Activated naive CD4-positive, alpha-beta T cell (primary cell): ENCODE measurements at places on chromosomes 16 and 17.

- DNase-seq: no peak
These were observed 149.9 kb downstream of the ENGASE start for GRCh38 chr17:79224476-79224875.

DNA sequence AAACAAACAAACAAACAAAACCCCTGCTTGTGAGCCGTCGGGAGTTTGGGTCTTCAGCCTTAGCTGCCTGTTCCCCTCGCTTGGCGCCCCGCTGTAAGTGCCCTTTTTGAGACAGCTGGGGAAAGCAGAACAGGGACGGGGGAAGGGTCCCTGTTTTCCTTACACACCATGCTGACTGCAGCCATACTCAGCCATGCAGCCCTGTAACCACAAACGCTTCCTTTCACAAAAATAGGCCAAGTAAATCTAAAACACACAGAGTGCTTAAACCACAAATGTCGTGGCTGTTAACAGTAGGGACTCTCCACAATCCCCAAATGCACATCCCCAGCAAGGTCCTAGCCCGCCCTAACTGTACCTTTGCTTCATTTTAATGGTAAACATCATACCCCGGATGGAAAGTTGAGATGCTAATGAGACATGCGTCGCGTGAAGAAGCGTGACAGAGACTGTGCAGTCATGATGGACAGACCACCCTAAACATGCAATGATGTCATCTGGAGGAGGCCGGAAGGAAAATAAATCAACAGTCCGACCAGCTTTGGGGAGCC is 129.9 kb downstream of the MGAT5B start:
- DNase-seq: no peak

GRCh38 chr17:40073454-40074174 is 10.8 kb downstream of the THRA start:
- DNase-seq: no peak

- no peak for DNase-seq
These were observed 1.4 kb downstream of the CARHSP1 start for GRCh38 chr16:8867216-8867931.

DNA sequence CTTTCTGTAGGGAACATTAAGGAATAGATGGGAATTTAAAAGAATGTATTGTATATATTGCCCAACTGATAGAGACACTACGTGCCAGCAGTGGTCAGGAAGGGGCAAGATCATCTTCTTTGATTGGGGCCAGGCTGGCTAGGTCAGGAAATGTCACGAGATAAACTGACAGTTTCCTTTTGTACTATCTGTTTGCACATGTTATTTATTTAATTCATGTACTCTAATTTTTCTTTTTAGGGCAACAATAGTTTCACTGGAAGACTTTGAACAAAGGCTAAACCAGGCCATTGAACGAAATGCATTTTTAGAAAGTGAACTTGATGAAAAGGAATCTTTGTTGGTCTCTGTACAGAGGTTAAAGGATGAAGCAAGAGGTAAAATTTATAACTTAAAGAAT is 12.6 kb downstream of the NDEL1 start:
- no peak for DNase-seq

GRCh38 chr17:38982858-38983746 is 15.9 kb upstream of the FBXO47 start:
- no peak for DNase-seq

DNA sequence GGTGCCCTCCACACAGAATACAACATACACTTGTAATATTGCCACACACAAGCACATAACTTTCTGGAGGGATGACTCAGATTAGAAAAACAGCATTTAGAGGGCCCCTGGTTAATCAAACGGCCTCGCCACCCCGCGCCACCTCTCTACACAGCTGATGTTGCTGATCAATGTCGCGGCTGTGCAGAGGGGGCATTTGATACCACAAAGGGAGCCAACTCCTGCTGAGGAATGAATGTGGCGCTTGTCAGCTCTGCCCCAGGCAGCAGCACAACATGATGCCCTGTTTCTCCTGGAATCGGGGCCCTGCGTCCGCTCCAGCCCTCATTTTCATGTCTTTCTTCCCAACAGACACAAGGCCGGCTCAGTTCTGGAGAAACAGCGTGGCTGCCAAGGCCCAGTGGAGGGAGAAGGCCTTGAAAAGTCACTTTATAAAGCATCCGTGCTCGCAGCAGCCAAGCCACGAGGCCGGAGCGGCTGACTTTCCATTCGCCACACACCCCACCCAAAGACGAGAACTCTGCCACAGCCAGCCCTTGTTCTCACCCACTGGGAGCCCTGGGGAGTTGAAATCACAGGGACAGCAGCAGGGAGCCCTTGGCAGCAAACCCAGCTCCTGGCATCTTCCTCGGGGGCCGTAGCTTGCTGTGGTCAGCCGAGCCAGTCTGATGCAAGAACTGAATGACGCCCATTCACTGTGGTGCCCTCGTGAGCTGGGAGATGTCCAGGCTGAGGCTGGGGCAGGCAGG is 65.6 kb downstream of the XYLT1 start:
- DNase-seq: no peak

- DNase-seq: no peak
These were observed 5.0 kb downstream of the RPRML start for GRCh38 chr17:46974086-46974485.

GRCh38 chr17:17088086-17088485 is 45.8 kb downstream of the MPRIP start:
- no peak for DNase-seq

DNA sequence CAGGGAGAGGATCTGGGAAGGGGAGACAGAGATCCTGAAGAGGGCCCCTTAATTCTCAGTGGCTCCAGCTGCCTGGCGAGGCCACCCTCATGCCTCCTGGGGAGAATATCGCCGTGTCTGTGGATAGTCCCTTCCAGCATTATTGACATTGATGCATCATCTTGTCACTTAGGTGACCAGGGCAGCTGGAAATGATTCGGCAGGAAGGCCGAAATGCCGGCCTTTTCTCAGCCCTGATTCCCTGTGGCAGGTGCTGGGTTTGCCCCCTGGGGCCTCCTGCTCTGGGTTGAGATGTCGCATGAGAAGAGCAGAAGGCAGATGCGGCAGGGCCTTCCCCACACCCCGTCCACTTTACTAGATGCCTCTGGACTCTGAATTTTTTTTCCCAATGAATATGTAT is 89.5 kb downstream of the RAP1GAP2 start:
- no peak for DNase-seq

DNA sequence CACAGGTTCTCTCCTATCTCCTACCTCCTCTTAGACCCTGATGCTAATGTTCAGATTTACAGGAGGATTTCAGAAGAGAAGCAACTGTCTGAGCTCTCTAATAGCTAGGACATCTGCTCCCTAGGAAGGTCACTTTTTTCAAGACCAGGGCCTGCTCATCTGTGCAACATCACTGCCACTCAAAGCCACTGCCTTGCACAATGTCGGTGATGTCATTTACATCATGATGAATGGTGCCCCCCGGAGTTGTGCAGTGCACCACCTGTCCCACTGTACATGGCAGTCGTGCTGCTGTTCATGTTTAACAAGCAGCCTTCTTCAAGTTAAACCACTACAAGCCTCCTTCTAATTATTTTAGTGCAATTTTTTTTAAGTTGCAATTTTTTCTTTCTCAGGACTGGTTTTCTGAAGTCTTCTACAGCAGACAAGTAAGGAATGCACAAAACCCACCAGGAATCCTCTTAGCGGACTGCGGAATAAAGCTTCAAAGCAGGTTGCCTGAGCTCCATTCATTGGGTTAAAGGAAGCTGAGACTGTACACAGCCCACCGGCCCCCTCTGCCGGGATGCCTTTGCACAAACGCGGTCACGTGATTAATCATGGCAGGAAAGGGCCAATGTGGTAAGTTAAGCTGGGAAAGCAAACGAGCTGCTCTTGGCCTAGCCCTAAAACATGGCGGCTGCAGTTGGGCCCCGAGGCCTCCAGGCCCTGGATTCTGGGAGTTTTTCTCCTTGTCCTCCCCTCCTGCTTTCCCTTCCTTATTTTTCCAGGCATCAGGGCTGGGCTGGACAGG is 74.1 kb downstream of the MYH11 start:
- DNase-seq: no peak

DNA sequence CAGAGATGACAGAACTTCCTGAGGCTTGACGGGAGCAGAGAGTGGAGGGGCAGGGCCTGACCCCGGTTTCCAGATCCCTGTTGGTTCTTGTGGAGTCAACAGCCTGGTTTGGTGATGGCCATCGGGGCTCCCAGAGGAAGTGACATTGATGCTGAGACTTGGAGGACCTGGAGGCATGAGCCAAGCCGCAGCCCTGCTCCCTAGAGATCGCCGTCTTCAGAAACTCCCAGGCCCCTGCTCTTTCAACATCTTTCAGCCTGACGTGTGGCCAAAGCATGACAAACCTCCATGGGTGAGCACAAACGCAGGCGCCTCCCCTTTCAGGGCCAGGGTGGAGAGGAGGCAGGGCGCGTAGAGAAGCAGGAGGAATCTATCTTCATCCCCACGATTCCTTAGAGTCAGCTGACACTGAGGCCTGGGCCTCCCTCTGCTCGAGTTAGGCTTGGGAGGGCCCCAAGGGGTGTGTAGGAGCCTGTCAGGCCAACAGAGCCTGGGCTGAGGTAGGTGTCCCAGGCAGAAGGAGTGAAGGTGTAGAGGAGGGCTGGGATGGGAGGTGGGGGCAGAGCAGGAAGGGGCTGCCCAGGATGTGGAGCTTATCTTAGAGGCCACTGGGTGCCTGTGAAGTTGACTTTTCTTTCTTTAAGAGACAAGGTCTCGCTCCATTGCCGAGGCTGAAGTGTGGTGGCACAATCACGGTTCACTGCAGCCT is 56.1 kb upstream of the MED9 start:
- DNase-seq: no peak

DNA sequence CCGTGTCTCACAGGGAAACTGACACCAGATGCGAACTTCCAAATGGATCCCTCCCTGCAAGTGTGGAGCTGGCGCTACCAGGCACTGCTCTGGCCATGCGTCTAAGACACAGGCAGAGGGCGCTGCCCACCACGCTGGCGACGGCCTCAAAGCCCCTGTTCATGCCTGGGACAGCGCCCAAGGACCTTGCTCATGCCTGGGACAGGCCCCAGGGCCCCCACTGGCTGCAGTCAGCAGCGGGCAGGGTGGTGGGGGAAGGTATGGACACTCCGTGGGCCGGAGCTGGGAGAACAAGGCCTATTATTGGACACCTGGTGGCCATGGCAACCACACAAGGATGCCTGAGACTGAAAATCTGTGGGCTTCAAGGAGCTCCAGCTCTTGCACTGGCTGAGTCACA is 8.8 kb downstream of the ZG16B start:
- DNase-seq: peak; percentile 41

- DNase-seq: no peak
These were observed 12.5 kb downstream of the SIAH1 start for GRCh38 chr16:48372744-48373143.
